SJSA1 (cell line): ENCODE measurements at places on chromosomes 3 and 15.

- DNase-seq, result no peak
These were observed 352 bp downstream of the CHRD start for GRCh38 chr3:184380185-184380626.

- DNase-seq, result no peak
These were observed 171.1 kb downstream of the MAGI1 start for GRCh38 chr3:65867463-65868210.

- DNase-seq, result no peak
These were observed 213.0 kb downstream of the NECTIN3 start for GRCh38 chr3:111284503-111285183.

GRCh38 chr3:48996640-48997039, 6.6 kb downstream of the P4HTM start:
- DNase-seq, result no peak

- no peak for DNase-seq
These were observed 92.0 kb downstream of the TMEM108 start for GRCh38 chr3:133130168-133130567.

DNA sequence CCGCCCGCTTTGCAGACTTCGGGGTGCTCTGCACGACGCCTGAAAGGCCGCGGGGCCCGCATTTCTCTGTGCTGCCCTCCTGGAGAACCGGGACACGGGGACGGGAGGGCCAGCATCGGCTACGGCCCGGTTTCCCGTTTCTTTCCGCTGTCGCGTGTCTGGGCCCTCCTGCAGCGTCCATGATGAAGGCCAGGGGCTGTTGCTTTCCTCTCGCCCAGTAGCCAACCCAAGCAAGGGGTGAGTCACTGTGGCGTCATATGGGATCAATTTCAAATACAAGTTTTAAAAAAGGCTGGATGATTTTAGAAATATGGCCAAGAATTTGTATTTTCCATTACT, 435 bp downstream of the SLC35G2 start:
- DNase-seq, result peak; percentile 71

- DNase-seq, result peak; percentile 29
These were observed at the start of gene ESYT3 for GRCh38 chr3:138434276-138434874. Gene ESYT3 (plus strand): TSS chr3:138434616. CDS start chr3:138434799, 183 bp downstream.
